ENCODE measurements at places on chromosomes 3 and 15.

DNA sequence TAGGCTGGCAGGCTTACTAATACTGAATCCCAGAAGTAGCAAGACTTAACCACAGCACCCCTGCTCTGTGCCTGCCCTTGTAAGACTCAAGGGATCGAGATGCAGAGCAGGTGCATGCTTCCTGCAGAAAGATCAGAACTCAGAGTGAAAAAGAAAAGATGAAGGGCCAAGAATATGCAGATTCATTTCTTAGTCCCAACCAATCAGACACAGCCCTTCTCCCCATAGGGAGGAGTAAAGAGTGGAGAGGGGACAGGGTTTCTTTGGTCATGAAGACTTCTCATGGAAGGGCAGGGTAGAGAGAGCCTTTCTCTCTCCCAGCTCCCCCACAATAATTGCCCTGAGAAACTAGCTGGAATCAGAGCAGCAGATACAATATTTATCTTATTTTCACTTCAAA, 105.6 kb upstream of the MB21D2 start:
- H3K27ac ChIP-seq = no peak overlapping the region
- DNase-seq = no peak
- H3K36me3 ChIP-seq = no peaks in the 10 kb centered on the region

GRCh38 chr3:181510500-181510899, 201.2 kb upstream of the SOX2 start:
- no peak overlapping the region for H3K4me3 ChIP-seq
- H3K4me1 ChIP-seq = no peaks in the 10 kb centered on the region
- H3K36me3 ChIP-seq = no peaks in the 10 kb centered on the region
- no peak overlapping the region for H3K27ac ChIP-seq
- no peaks in the 10 kb centered on the region for H3K27me3 ChIP-seq

DNA sequence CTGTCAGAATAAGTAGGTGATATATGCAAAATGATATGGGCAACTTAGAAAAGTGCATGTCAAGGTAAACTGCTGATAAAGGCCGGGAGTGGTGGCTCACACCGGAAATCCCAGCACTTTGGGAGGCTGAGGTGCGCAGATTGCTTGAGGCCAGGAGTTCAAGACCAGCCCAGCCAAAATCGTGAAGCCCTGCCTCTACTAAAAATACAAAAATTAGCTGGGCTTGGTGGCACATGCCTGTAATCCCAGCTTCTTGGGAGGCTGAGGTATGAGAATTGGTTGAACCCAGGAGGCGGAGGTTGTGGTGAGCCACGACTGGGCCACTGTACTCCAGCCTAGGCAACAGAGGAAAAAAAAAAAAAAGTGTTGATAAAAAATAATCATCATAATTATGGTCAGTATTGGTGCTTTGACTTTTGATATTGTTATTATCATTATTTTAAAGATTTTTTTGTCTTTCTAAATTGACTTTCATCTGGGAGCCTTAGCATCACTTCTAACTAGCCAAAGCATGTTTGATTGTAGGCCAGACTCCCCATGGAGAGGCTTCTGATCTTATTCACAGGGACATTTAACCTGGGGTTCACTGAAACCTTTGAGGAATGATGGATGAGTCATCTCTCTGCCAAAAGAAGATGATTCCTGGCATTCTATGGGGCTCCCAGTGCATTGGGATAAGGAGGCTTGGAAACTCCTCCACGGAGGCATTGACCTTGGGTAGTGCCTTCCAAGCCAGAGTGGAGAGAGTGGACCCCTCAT, 5.6 kb downstream of the ZBTB38 start:
- H3K36me3 ChIP-seq = peaks cover 53% of the 10 kb centered on the region
- H3K4me1 ChIP-seq = peaks cover 30% of the 10 kb centered on the region
- H3K27me3 ChIP-seq = no peaks in the 10 kb centered on the region
- DNase-seq = no peak
- no peak overlapping the region for H3K27ac ChIP-seq

GRCh38 chr15:79261836-79262235, 20.7 kb upstream of the ANKRD34C start:
- no peak overlapping the region for H3K27ac ChIP-seq
- DNase-seq = no peak
- no peak overlapping the region for H3K4me3 ChIP-seq
- peaks cover 14% of the 10 kb centered on the region for H3K4me1 ChIP-seq
- peaks cover 36% of the 10 kb centered on the region for H3K27me3 ChIP-seq

- no peak overlapping the region for H3K4me3 ChIP-seq
- no peaks in the 10 kb centered on the region for H3K27me3 ChIP-seq
- H3K27ac ChIP-seq = no peak overlapping the region
- H3K4me1 ChIP-seq = peaks cover 10% of the 10 kb centered on the region
Observed at GRCh38 chr3:21534462-21534861, 216.5 kb downstream of the ZNF385D start.

All from Calu3 (cell line).